ENCODE measurements at places on chromosomes 6 and 20.

- no peak for DNase-seq
Observed at GRCh38 chr6:145375502-145375901, 359.8 kb downstream of the EPM2A start.

GRCh38 chr6:50961611-50962010, 142.9 kb downstream of the TFAP2B start:
- DNase-seq: no peak

- no peak for DNase-seq
Observed at GRCh38 chr20:6094063-6094462, 28.8 kb downstream of the FERMT1 start.

DNA sequence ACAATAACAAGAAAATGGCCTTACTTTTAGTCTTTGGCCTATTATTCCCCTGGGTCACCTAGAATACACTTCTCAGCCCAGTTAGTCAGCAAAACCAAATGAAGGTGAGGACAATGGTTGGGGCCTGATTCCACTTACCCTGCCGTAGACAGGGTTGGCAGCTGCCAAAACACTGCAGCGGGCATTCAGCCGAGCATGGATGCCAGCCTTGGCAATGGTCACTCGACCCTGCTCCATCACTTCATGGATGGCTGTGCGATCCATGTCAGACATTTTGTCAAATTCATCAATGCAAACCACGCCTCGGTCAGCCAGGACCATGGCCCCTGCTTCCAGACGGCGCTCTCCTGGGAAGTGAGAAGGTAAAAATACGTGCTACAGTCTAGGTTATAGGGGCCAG, 8.4 kb downstream of the MCM3 start:
- DNase-seq: no peak

DNA sequence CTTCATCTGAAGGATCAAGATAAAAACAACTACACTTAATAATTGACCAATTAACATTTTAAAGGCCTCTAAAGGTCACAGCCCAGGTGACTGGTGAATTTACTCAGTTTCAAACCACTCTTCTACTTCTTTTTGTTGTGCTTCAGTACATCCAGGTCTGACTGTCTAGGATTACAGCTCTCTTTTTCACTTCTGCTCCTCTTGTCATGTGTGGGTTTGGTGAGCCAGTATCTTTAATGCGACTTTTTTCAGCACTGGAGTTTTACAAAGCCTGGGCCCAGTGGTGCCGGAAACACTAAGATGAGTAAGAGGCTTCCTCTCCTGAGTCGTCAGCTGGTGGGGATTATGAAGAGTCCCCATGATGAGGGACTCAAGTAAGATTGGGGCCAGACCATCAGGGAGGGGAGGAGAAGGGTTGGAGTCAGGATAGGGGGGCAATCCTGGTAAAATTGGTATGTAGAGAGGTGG, 27.0 kb downstream of the HECA start:
- no peak for DNase-seq

DNA sequence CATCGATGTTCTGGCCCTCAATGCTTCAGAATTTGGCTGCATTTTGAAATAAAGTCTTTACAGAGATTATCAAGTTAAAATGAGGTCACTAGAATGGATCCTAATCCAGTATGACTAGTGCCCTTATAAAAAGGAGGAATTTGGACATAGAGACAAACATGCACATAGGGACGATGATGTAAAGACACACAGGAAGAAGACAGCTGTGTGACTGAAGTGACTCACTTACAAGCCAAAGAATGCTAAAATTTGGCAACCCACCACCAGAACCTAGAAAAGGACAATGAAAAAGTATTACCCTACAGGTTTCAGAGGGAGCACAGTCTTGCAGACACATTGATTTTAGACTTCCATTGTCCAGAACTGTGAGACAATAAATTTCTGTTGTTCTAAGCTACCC, 322.8 kb upstream of the GJE1 start:
- DNase-seq: no peak

DNA sequence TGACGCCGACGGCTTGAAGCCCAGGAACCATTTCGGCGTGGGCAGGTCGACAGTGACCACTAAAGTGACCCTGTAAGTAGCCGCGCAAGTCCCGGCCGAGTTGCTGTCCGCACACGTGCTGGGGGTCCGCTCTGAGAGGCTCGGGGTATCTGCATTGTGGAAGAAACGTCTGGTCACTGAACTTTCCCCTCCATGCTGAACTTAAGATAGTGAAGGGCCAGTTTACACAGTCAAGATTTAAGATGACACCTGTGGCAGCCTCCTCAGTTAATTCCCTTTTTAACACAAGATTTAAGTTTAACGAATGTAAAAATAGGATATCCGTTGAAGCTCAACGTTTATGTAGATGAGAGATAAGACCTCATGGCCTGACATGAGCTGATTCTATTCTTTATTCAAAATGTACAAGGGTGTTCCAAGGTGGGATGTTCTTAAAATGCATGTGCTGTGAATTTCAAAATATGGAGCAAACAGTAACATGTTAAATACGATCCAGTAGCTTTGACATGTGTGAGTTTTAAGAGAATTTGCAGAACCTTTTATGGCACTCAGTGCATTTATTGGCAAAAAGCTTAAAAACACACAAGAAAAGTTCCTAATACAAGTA, 116.2 kb downstream of the RTN4IP1 start:
- no peak for DNase-seq

DNA sequence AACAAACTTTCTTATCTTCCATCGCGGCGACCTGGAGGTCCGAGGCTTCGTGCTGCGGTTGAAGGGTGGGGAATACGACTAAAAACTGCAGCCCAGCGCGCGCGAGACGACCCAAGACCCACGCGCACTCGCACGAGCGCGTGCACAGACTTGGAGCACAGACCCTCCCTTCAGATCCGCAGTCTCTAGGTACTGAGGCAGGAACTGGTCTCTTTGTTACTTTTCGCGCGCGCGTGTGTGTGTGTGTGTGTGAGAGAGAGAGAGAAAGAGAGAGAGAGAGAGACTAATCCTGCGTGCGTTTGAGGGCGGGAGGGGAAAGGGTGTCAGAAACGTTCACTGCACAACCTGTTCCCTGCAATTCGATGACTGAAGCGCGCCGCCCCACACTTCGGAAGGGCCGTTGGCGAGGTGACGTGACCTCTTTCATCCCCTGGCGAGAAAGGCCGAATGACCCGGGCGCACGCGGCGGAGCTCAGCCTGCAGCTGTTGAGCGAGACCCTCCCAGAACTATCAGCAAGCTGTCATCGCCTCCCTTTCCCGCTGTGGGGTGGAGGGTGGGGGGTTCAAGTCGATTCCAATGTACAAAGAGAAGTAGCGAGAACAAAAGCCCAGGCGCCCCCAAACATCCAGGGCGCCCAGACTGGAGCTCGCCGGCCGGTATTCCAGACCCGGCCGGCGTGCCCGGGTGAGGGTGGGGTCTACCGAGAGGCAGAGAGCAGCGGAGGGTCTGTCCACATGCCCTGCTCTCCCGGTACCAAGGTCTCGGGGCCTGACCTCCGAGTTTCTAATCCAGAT, 1.5 kb upstream of the TUBB2B start:
- no peak for DNase-seq

GRCh38 chr6:95518630-95519227, 58.6 kb upstream of the MANEA start:
- no peak for DNase-seq

GRCh38 chr20:53933232-53933846, 137.1 kb downstream of the BCAS1 start:
- no peak for DNase-seq

DNA sequence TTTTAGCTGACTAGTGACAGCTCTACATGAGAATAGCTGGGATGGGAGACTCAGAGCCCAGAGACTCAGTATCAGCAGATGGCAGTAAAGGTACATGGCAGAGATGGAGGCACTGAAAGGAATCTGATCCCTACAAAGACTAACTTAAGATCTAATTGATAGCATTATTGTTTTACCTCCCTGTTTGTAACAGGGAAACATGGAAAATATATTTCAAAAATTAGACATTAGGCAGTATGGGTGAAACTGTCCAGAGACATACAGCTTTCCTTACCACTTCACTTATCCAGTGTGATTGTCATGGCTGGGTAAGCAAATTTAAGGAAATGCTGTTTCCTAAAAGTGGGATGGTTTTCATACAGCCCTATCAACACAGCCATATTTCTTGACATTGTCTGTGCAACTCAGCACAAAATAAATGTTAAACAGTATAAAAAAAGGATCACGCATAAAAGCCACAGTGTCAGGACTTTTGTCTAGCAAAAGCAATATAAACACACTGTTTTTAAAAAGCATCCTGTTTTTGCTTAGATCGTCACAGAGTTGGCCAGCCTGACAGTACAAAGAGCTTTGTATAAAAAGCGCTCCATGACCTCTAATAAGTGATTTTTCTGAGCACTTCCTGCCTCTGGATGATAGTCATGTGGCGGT, 376.9 kb downstream of the PHF3 start:
- no peak for DNase-seq

Data from NCI-H187 treated with DMSO at 0.1 percent for 48 hours (cell line).